ENCODE measurements at places on chromosomes 2 and 18.

- no peak for DNase-seq
Measured at GRCh38 chr18:61679836-61680235, 213.0 kb downstream of the RNF152 start.

DNA sequence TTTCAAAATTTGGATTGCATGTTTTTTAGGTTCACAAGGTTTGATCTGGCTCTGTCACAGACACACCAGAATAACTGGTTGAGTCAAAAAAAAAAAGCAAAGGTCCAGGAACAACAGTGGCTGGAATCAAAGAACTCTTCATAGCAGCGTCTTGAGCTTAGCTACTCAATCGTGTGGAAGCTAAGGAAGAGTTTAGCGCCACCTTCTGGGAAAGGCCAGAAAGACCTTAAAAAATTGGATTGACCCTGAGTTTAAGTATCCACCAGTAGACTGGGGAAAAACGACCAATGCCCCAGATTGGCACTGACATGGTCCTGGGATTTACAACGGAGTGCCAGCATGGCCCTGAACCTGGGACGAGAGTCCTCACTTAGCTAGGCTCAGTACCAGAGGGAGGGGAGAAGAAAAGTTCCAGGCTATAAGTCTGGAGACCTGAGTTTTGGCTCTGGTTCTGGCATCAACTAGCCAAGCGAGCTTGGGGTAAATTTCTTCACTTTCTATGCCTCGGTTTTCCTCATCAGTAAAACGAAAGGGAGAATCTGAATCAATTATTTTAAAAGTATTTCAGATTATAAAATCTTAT, 71.1 kb upstream of the TFCP2L1 start:
- DNase-seq: peak; percentile 23

DNA sequence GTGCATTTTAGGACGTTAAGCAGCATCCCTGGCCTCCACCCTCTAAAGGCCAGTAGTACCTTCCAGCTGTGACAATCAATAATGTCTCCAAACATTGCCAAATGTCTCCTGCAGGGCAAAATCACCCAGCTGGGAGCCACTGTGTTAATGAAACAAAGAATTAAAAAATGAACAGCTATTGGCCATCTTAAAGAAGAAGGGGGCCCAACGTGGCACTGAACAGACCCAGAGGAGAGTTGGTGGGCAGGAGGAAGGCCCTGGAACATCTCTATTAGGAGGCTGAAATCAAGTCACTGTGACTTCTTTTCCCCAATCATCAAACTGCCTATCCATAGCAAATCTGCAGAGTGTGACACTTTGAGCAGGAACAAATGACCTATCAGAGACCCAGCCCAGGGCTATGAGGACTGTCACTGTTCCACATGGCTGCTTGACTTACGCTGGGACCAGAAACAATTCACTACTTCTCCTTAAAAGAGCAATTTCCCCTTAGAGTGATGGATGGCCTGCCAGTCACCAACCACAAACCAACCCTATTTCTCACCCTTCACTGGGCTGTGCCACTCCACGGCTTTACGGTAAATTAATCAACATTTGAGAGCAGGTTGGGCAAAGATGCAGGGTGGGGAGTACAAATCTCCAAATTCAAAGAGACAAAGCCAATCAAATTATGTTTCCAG, 35.2 kb upstream of the TEX51 start:
- no peak for DNase-seq

DNA sequence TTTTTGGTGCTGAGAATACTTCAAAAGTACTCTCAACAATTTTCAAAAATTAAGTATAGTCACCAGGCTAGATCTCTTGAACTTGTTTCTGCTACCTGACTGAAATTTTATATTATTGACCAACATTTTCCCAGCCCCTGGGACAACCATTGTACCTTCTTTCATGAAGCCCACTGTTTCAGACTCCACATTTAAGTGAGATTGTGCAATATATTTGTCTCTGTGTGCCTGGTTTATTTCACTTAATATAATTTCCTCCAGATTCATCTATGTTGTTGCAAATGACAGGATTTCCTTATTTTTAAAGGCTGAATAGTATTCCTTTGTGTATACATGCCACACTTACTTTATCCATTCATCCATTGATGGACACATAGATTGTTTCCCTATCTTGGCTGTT, 354.2 kb upstream of the VRK2 start:
- DNase-seq: no peak

DNA sequence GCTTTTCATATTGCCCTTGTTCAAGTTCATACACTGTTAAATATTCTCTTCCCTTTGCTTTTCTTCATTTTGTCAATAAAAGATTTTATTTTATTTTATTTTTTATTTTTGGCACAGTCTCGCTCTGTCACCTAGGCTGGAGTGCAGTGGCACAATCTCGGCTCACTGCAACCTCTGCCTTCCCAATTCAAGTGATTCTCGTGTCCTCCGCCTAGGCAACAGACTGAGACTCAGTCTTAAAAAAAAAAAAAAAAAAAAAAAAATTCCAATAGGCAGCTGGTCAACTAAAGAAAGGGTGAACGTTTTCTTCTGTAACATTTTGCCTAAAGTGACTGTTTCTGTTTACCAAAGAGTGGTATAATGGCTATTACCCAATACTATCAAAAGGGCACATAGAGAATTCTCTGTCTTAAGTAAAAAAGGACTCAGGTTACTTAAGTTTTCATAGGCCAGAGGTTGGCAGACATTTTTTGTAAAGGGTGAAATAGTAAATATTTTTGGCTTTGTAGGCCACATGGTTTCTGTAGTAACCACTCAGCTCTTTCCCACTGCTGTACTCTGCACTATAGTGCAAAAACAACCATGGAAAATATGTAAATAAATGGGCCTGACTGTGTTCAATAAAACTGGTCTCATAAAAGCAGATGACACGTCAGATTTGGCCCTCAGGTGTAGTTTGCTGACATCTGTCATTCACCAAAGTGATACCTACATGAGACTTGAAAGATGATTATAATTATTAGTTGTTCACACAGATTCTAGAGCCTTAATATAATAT, 113.4 kb downstream of the MIB1 start:
- no peak for DNase-seq

- peak; percentile 70 for DNase-seq
Measured at GRCh38 chr2:191846515-191847476, at the start of gene CAVIN2. Gene CAVIN2 (minus strand): TSS chr2:191847088. CDS start chr2:191846925, 163 bp downstream.

- DNase-seq: no peak
Measured at GRCh38 chr18:74940856-74941255, 268.1 kb downstream of the PTGR3 start.

- DNase-seq: no peak
Measured at GRCh38 chr2:30271301-30271700, 40.0 kb downstream of the LBH start.

All from skeletal muscle cell (primary cell).